Urinary bladder (tissue), 4 donors: ENCODE measurements at places on chromosomes 1 and 21.

DNA sequence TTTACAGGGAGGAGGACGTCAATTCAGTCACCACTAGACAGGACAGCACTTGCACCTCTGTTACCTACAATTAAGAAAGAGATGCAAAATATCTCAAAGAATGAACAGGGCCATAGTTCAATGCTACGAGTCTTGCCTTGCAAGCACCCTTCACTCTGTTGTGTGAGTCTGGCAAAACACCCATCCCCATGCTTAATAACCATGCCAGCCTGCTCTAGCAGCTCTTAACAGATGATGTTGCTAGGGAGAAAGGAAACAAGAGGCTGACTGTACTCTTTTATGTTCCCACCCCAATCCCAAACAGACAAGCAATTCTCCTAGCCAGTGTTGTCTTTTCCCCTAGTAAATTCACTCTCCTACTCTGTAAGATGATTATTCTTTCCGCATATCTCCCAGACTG, 5.3 kb downstream of the CBR1 start:
- DNase-seq, result peak; percentile 15

DNA sequence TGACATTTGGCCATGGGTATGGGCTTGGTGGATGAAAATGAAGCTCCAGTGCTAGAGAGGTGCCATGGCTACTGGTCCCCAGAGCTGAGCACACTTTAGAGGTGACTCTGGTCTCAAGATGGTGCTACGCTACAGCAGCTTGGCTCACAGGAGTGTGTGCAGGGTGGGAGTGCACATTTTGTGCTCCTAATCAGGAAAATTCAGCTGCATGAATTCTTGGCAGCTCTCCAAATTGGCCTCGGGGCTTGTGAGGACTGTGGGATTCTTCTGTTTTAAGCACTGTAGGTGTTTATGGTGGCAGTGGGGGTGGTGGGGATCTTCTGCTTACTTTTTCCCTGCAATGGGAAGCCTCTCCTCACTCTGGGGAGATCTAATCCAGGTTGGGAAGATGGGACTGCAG, 17.3 kb upstream of the TIPRL start:
- DNase-seq, result no peak

GRCh38 chr1:26138974-26139558, 19.8 kb upstream of the FAM110D start:
- DNase-seq, result no peak

- DNase-seq, result no peak
Measured at GRCh38 chr1:76759950-76760349, 107.3 kb upstream of the ST6GALNAC5 start.

- DNase-seq, result no peak
Measured at GRCh38 chr1:156076609-156077429, 5.4 kb downstream of the MEX3A start.

DNA sequence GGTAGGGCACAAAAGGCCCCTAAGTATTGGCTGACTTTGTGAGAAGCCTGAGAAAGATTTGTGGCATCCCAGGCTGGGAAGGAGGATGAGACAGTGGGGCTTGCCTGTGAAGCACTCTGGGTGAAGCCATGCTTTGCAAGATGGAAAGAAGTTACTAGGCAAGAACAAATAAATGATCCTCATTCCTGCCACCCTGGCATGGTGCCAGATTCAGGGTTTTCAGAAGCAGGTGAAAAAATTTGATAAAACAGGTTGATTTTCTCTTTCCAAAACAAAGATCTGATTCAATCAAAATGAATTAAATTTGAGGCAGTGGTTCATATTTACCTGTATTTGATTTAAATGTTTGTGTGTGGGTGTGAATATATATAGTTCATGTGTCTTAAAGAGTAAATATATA, 386.9 kb upstream of the PROX1 start:
- no peak for DNase-seq

GRCh38 chr1:15951341-15952153, 24.4 kb downstream of the ZBTB17 start:
- no peak for DNase-seq

DNA sequence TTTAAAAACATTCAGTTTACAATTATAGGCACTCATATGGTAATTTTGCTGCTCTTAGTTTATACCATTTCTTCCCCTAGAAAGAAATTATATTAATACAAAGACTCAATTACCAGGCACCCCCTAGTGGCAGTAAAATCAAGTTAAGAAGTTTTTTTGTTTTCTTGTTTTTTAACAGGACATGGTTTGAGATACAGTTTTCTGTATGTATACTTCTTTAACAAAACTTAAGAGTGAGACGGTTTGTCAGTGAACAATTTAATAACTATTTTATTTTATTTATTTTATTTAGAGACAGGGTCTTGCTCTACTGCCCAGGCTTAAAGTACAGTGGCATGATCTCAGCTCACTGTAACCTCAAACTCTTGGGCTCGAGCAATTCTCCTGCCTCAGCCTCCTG, 224.6 kb downstream of the FAF1 start:
- DNase-seq, result no peak

DNA sequence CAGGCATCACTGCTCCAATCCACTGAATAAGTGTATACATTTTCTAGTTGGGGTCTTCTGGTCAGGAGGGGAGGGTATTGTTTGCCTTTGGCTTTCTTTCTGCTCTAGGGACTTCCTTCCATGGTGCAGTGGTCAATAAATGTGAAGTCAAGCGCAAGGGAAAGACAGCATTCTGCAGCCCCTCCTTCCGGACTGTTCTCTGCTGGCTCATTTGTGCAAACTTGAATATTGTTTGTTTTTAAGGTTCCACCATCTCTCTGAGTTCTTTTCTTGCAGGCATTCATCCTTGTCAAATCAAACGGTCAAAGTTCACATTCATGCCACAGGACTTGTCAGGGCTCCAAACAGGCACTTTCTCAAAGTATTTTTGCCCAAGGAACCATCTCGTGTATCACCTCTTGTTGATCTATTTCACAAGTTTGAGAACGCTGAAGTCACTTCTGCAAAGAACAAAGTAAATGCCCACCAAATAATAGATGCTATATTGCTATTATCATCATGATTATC, 205.6 kb upstream of the KAZN start:
- DNase-seq, result no peak

GRCh38 chr1:212528501-212528900, 80.1 kb upstream of the ATF3 start:
- no peak for DNase-seq

DNA sequence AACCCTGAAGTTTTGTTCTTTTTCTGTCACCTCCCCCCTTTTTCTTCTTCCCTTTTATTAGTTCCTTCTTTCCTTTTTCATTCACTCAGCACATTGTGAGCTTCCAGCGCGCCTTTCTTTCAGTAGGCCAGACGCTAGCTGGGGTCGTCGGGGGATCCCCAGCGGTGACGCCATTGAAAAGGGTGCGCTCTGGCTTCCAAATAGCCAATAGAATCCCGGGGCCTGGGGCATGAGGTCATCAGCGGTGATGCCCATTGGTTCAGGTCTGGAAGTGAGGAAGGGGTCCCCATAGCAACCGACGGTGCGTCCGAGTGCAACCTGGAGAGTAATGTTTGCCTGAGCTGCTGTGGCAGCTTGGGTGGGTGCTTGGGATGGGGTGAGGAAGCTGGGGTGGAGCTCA, 6.9 kb upstream of the EFNA3 start:
- no peak for DNase-seq

DNA sequence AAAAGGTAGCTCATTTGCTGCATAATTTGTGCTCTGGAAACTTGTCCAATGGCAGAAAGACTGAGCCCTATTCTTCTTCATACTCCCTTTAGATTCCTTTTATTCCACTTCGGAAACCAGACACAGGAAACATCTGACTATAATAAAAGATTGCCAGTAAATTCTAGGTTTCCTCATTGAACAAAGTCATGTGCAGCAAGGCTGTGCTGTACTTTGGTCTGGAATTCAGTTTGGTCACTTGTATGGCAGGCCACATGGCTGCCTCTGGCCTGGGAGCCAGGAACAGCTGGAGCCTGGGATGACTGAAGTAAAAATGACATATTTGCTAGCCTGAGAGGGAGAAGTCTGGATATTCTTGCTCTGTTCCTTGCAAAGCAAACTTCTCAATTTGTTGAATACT, 79.6 kb downstream of the ST3GAL3 start:
- no peak for DNase-seq

DNA sequence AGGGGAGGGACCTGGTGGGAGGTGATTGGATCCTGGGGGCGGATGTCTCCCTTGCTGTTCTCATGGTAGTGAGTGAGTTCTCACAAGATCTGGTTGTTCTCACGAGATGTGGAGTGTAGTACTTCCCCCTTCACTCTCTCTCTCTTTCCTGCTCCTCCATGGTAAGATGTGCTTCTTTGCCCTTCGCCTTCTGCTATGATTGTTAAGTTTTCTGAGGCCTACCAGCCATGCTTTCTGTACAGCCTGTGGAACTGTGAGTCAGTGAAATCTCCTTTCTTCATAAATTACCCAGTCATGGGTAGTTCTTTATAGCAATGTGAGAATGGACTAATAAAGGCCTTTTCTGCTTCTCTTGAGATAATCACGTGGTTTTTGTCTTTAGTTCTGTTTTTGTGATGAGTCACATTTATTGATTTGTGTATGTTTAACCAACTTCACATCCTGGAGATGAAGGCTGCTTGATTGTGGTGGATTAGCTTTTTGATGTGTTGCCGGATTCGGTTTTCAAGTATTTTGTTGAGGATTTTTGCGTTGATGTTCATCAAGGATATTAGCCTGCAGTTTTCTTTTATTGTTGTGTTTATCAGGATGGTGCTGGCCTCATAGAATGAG, 45.5 kb downstream of the RABGAP1L start:
- no peak for DNase-seq

DNA sequence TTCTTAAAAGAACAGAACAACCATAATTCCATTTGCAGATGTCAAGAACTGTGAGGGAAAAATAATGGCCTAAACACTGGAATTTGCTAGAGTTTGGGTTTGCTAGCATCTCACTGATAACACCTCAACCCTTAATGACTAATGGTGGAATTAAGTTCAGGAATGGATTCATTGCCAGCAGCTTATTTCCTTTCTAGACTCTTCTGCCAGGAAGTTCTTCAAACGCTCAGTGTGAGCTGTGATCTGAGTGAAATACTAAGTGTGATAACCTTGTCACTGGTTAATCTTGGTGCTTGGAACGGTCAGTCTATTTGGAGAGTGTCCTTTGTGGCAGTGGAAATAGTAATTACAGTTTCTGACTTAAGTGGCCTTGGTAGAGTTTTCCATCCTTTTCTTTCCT, 21.6 kb upstream of the PLEKHM2 start:
- no peak for DNase-seq

DNA sequence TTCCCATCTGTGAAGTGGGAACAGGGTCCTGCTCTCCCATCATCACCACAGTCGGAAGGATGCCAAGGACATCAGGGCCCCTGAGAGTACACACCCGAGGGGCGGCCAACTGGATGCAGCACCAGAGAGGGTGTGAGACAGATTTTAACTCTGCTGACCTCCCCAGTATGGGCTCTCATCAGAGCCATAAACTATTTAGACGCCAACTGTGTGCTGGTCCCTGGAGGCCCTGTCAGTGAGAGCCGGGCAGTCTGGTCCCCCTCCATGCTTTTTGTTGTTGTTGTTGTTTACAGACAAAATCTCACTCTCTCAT, 1.7 kb downstream of the FGR start:
- DNase-seq, result no peak

DNA sequence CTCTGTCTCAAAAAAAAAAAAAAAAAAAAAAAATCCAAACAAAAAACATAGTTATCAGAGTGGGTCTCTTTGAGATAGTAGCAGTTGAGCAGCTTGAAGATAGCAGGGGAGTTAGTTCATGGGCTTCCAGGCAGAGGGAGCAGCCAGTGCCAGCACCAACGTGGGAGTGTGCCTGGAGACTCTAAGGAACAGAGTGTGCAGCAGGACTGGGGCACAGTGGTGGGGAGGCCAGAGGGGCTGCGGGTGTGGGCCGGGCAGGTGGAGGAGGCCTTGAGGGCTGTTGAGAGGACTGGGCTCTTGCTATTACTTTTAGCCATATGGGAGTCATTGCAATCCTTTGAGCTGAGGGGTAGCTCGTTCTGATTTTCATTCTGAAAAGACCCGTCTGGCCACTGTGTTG, 63.8 kb downstream of the RYR2 start:
- DNase-seq, result no peak

DNA sequence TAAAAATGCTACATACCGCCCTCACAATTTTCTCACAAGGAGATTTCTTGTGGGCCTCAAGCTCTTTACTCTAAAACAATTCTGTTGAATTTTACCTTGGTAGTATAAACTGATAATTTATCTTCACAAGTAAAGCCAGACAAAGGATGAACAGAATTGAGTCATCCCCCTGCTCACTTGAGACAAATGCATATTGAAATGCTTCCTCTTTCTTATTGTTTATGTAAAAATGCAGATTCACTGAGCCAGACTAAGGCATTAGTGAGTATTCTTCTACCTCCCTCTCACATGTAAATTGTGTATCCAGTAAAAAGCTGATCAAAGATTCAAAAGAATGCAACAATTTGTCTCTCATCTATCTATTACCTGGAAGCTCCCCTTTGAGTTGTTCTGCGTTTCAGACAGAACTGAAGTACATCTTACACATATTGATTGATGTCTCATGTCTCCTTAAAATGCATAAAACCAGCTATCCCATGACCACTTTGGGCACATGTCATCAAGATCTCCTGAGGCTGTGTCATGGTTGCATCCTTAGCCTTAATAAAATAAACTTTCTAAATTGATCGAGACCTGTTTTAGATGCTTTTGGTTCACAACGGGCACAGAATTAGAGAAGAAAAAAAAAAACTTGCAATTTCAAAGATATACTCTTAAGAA, 743.1 kb upstream of the B3GALT2 start:
- DNase-seq, result no peak

GRCh38 chr1:91693557-91693956, 192.4 kb downstream of the TGFBR3 start:
- no peak for DNase-seq

- no peak for DNase-seq
Measured at GRCh38 chr21:39384674-39385298, 35.9 kb upstream of the HMGN1 start.

GRCh38 chr21:31670070-31670469, 10.6 kb downstream of the SOD1 start:
- no peak for DNase-seq

DNA sequence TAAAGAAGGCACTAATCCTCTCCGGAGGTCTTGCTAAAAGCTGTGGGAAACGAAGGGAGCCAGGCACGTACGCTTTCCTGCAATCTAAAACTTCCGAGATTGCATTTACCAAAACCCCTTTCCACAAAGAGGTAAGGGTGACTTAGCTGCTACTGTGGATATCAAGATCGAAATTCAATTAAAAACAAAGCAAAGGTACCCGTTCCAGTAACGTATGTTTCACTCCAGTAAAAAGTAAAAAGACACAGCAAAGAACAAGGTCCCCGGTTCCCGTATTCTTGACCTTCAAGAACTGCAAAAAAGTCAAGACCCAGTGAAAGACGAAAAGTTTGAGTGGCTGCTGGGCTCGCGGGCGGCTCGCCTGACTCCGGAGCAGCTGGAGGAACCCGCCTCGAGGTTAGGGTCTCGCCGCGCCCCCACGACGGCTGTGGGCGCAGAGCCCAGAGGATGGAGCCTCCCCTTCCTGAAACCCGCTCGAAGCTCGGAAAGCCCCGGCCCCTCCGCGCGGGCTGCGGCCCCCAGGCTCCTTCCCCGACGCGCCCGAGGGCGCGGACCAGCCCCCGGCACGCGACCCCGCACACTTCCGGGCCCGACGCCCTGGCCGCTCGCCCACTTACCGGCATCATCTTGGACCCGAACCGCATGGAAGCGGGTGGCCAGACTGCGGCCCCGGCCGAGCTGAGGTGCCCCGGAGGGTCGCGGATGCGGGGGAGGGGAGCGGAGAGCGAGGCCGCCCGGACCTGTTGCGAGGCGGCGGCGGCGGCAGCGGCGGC, 524 bp downstream of the TP53BP2 start:
- peak; percentile 39 for DNase-seq

- no peak for DNase-seq
Measured at GRCh38 chr1:107474877-107475612, 334.2 kb downstream of the NTNG1 start.

GRCh38 chr1:17020502-17020901, 8.8 kb upstream of the ATP13A2 start:
- DNase-seq, result no peak
